ENCODE measurements at places on chromosomes 3 and 15.
A peak's percentile ranks its signal among the peaks of the same experiment; 100 is the strongest.

DNA sequence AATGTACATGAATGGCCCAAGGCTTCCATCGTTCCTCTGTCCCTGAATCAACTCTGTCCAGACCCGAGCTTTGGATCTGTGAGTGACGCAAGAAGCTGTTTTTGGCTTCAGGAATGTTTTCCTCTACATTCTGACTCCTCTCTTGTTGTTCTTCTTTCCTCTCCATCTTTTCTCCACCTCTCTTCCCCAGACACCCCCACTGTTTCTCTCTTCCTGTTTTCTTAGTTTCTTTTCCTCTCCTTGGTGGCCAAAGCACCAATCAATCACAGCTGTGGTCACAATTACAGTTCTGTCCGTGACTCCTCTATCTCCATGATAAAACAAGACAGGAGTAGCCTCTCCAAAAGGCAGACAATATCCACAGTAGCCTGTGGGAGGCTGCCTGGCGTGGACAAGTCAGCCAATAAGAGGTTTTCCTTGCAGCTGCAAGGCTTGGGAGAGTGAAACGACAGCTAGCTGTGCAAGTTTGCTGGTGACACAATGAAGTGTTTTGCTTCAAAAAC is 4.9 kb upstream of the TMEM212 start:
- peak; percentile 71 for DNase-seq

DNA sequence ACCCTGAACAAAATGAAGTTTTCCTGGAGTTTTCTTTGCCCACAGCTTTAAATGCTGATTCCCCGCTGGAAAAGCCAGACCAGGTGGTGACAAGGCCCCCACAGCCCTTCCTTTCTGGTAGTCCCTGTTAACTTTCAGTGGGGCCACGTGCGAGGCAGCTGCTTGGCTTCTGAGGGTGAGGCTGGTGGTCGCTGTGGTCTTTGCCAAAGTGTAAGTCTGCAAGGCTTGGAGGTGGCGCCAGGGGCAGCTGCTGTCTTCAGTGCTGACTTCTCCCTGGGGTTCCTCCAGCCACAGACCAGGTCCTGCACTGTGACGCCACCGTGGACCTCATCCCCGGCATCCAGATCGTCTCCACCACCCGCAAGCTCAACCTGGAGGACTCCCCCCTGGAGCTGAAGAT is 54.1 kb upstream of the TAMM41 start:
- peak; percentile 48 for DNase-seq

GRCh38 chr3:41740374-41740886 is 221.5 kb downstream of the ULK4 start:
- DNase-seq, result no peak

DNA sequence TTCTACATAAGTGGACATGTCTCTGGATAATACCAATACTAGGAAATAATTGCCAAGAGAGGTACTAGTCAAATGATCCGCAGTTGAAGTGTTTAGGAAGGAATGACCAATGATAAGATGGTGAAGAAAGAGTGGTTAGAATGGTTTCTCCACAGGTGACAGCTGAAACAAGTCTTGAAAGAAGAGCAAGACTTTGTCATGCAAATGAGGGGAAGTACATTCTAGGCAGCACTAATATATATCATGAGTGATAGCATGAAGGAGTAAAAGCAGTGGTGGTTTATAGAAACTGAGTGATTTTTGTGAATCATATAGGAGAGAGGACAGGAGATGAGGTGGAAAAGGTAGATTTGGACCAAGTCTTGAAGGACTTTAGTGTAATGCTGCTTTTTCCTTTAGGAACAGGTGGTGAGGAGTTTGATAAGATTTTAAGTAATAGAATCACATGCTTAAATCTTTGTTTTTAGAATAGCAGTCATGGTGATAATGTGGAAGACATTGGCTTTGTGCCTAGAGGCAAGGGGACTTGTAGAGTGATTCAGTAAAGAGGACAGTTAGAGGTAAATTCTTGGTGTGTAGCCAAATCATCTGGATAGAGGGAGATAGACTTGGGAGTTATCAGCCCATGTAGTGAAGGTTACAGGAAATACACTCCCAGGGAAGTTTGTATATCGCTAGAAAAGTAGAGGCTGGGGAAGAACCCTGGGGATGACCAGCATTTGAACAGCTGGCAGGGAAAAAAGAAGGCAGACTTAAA is 31.9 kb downstream of the SLMAP start:
- DNase-seq, result no peak

- DNase-seq, result no peak
These were observed 426 bp downstream of the PRKCD start for GRCh38 chr3:53161450-53161819.

GRCh38 chr3:25056036-25056755 is 371.9 kb upstream of the RARB start:
- no peak for DNase-seq

GRCh38 chr15:57551715-57552677 is 39.7 kb upstream of the MYZAP start:
- DNase-seq, result peak; percentile 69

GRCh38 chr15:28921919-28922706 is 36.3 kb downstream of the APBA2 start:
- DNase-seq, result no peak

DNA sequence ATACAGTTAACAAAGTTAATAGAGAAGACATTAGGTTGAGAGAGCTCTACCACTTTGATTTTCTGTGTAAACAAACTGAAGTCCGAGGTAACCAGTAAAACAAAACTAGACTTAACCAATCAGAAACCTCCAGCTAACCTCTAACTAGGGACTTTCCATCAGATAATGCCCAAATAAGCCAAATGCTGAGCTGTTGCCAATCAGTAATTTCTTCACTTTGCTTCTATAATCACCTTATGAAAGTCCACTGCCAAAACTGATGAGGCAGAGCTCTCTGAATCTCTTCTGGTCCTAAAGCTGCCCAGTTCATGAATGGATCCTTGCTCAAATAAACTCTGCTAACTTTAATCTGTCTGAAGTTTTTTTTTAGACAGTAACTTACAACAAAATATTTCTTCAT is 448.0 kb upstream of the NECTIN3 start:
- no peak for DNase-seq

GRCh38 chr15:51049081-51049480 is 45.6 kb downstream of the TNFAIP8L3 start:
- no peak for DNase-seq

GRCh38 chr15:36175741-36176291 is 403.6 kb upstream of the CDIN1 start:
- peak; percentile 31 for DNase-seq

- DNase-seq, result no peak
These were observed 3.8 kb upstream of the ARL14 start for GRCh38 chr3:160673188-160673587.

- no peak for DNase-seq
These were observed 1046.0 kb upstream of the NR2F2 start for GRCh38 chr15:95284492-95284891.

DNA sequence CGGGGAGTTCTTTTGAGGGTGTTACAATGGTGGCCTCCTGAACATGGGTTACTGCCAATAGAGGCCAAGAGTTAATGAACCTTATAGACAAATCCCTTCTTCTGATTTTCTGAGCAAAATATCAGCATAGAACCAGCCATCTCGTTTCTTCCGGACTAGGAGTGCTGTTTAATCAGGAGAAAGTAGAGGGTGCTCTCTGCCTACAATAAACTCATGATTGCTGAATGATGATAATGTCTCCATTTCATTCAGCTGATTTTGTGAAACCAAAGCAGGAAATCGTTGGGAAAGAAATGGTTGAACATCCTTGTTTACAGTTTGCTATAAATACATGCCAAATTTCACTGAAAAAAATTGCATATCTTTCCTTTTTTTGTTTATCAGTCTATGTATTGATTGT is 142.8 kb upstream of the PLSCR5 start:
- DNase-seq, result peak; percentile 20

GRCh38 chr15:72047020-72047419 is 70.9 kb downstream of the MYO9A start:
- DNase-seq, result no peak

- no peak for DNase-seq
These were observed 278.0 kb downstream of the CGGBP1 start for GRCh38 chr3:87780811-87781210.

DNA sequence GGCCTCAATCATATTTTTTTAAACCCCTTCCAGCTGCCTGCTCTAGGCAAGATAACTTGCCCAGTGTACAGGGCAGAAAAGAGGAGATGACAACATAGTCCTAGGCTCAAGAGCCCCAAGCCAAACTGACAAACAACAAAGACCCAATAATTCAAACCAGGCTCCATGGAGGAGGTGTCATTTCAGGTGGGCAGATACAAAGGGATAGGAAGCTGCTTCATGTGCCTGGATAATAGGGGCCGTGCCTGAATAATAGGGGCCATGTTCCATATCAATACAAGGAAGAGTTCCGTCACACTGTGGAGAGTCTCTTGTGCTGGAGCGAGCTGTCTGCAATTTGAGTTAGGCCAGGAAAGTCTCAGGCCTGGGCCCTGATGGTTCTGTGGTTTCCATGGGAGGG is 35.4 kb upstream of the TRIM71 start:
- no peak for DNase-seq

DNA sequence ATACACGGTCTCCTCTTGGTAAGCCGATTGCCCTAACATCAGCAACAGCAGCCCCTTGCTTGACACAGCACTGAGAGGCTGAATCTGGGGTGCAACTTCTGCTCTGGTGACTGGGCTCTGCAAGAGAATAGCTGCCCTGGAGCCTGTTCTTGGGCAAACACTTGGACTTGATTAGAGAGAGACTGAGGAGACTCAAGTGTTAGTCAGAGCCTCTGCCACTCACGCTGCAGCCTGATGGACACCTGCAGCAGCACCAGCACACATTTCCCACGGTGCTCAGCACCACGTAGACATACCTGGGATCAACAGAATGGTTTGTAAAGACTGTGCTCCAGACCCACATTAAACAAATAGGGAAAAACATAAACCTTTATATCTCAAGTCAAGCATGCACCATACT is 35.8 kb upstream of the UMPS start:
- no peak for DNase-seq

- no peak for DNase-seq
These were observed 13.3 kb upstream of the TMEM87A start for GRCh38 chr15:42286445-42287029.

DNA sequence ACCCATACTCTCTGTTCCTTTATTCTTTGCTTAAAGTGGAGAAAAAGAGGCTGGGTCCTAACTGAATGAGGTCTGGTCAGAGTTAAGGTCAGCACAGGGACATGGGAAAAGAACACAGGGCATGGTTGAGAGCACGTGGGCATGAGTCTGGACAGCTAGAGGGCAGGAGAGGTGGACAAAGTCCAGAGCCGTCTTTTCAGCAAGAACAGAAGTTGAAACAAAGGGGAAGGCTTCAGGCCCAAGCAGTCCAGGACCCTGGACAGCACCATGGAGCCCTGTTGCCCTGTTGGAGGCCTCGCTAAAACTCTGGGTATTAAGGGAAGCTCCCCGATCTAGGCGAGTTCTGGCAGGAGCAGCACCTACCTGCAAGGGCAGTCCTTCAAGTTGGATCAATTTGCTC is 50.7 kb downstream of the XYLB start:
- DNase-seq, result peak; percentile 73

DNA sequence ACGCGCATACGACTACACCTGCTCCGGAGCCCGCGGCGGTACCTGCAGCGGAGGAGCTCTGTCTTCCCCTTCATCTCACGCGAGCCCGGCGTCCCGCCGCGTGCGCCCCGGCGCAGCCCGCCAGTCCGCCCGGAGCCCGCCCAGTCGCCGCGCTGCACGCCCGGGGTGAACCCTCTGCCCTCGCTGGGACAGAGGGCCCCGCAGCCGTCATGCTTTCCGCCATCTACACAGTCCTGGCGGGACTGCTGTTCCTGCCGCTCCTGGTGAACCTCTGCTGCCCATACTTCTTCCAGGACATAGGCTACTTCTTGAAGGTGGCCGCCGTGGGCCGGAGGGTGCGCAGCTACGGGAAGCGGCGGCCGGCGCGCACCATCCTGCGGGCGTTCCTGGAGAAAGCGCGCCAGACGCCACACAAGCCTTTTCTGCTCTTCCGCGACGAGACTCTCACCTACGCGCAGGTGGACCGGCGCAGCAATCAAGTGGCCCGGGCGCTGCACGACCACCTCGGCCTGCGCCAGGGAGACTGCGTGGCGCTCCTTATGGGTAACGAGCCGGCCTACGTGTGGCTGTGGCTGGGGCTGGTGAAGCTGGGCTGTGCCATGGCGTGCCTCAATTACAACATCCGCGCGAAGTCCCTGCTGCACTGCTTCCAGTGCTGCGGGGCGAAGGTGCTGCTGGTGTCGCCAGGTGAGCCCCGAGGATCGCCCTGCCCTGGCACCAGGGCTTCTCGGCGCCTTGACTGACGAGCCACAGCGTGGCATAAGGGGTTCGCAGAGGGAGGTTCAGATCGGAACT is 420 bp downstream of the SLC27A2 start:
- peak; percentile 25 for DNase-seq

DNA sequence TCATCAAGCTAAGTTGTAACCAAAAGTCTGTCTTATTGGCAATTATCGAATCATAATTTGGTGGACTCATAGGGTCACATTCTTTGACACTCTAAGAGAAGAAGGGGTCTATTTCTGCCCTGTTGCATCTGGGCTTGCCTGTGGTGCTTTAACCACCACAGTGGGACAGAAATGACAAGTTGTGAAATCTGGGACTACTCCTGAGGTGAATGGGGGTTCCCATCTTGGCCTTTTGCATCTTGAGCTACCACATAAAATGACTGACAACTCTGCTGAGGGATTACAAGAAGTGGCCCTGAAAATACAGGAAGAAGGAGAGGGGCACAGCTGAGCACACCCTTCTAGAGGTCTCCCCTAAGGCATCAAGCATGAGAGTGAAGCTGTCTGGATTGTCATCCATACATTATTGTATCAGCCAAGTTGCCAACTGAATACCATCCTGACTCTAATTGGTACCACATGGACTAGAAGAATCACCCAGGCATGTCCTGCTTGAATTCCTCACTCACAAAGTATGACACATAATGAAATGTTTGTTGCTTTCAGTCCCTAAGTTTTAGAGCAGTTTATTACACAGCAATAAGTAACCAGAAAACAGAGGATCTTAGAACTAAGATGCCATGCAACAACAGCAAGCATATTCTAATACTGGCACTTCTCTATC is 306.5 kb downstream of the ROBO1 start:
- no peak for DNase-seq

DNA sequence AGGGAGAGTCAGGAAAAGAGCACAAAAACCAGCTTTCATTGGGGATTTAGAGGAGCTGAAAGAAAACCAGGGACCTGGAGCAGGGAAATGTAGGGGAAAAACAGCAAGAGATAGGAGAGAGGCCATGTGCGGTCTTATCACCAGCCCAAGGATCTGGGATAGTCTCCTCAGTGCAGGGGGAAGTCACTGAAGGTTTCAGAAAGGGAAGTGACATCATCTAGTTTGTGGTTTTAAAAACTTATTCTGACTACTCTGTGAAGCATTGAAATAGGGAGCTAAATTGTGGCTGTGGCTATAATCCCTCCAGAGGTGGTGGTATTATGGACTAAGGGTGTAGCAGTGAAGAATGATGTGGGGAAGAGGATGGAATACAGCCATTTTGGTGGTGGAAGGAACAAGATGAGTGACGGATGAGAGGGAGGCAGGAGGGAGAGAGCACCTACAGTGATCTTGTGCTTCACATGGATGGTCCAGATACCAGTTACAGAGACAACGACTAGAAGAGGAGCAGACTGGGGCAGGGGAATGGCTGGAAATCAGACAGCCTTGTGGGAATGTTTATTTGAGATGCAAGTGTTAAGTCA is 72.7 kb downstream of the HMG20A start:
- no peak for DNase-seq

- no peak for DNase-seq
These were observed 11.2 kb downstream of the PLXNB1 start for GRCh38 chr3:48418651-48419050.

GRCh38 chr3:117417411-117417810 is 707.8 kb downstream of the TUSC7 start:
- DNase-seq, result no peak
